ENCODE measurements at places on chromosomes 13 and 19.

DNA sequence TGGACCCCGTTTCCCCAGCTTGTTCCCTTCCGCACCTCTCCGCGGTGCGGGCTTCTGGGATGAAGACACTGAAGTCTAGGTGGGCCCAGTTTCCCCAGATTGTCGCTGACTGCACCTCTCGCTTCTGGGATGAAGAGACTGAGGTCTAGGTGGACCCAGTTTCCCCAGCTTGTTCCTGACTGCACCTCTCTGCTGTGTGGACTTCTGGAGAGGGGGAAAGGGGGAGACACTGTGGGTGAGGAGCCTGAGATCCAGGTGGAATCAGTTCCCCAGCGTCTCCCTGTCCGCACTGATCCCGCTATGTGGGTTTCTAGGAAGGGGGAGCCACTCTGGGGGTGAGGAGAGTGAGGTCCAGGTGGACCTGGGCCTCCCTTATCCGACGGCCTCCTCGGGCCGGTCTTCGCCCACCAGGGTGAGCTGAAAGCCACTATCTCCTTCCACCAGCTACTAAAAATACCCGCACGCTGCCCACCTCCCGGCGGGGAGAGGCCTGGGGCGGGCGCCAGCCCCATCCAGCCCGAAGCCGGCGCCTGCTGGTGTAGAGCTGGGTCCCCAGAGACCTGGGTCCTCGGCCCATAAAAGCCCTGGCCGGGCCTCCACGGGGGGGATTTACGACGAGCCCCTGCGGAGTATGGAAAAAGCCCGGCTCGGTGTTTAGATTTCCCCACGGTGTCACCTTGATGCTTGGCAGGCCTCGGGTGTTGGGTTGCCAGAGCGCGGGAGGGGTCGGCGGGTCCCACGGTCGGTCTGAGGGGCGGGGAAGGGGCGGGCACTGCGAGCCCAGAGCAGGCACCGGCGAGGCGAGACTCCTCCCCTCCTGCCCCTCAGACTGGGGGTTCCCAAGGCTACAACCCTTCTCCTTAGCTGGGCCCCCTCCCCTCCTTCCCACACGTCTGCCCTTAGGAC is 10.6 kb downstream of the FUT6 start:
- DNase-seq, result peak; percentile 53

DNA sequence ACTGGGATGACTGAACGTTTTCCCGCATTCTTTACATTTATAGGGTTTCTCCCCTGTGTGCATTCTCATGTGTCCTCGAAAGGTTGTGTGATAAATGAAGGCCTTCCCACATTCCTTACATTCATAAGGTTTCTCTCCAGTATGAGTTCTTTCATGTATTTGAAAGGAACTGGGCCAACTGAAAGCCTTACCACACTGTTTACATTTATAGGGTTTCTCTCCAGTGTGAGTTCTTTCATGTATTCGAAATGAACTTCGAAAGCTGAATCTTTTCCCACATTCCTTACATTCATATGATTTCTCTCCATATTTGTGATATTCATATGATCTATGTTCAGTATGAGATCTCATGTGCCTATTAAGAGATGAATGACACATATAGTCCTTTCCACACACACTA is 19.4 kb downstream of the ZNF709 start:
- DNase-seq, result no peak

GRCh38 chr13:41827507-41828213 is 133.2 kb downstream of the VWA8 start:
- DNase-seq, result no peak

- DNase-seq, result no peak
These were observed 20.0 kb upstream of the POSTN start for GRCh38 chr13:37618554-37618953.

DNA sequence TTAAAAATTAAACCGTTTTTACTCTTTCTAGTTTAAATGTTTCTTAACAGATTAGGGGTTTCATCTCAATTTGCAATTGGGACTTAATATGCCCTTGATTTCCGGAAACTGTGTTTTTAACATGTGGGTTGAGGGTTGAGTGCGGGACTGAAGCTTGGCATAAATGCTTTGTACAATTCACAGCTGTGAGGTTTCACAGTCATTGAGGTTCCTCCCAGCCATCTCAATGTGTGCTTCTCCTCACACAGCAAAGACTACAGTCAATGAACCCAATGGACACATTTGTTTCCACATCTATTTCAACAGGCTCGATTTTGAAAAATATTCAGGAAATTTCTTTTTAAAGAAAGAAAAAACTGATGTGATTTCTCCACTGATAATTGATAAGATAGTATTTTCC is 328.6 kb downstream of the TBC1D4 start:
- DNase-seq, result no peak

GRCh38 chr19:41535029-41535622 is 40.8 kb upstream of the CEACAM21 start:
- no peak for DNase-seq

DNA sequence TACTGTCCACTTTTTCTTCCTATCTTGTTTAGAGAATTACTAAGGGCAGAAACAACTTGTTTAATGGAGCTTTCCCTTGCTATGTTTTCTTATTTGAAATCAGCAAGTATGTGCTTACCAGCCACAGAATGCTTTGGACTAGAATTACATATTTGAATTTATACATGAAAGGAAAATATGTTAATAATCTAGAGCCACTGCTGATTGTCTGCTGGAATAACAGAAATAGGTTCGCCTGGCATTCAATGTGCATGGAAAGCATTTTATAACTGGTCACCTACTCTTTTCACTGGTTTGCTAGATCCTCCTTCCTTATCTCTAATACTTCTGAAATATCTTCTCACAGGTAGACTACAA is 8.0 kb downstream of the EFNB2 start:
- DNase-seq, result no peak

- no peak for DNase-seq
These were observed 87.3 kb upstream of the ABCC4 start for GRCh38 chr13:95388420-95389079.
